ENCODE measurements at places on chromosomes 5 and 9.
A peak's percentile ranks its signal among the peaks of the same experiment; 100 is the strongest.

- DNase-seq, result no peak
These were observed 16.7 kb downstream of the ERAP1 start for GRCh38 chr5:96790961-96791504.

DNA sequence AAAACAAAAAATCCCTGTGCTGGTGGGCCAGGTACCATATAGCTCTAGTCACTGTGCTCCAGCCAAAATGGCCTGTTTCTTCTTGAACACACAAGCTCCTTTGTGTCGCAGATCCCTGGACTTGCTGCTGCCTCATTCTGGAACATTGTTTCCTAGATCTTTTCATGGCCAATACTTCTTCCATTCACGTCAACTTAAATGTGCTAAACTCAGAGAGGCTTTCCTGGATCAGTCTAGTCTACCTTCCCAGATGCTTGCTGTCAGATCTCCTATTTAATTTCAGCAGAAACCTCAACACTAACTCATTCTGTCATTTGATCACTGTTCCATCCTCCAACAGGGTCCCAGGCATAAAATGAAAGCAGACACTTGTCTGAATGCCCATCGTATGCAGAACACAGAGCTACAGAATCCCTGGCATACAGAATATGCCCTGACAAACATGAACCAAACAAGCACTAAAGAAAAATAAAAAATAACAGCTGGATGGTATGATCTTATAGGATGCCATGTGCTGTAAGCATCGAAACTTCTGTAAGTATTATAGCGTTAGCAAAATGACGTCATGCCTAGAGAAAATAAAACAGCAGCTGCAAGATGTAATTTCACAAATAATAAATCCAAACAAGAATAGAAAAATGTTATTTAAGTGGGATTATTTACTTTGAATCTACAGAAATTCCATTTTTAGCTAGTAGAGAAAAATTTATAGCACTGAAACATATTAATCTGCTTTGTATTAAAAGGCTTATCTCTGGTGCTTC is 403.7 kb upstream of the DAP start:
- DNase-seq, result no peak

GRCh38 chr9:136237486-136238341 is 7.9 kb downstream of the QSOX2 start:
- DNase-seq, result no peak

GRCh38 chr5:107341376-107342084 is 329.2 kb downstream of the EFNA5 start:
- DNase-seq, result no peak

DNA sequence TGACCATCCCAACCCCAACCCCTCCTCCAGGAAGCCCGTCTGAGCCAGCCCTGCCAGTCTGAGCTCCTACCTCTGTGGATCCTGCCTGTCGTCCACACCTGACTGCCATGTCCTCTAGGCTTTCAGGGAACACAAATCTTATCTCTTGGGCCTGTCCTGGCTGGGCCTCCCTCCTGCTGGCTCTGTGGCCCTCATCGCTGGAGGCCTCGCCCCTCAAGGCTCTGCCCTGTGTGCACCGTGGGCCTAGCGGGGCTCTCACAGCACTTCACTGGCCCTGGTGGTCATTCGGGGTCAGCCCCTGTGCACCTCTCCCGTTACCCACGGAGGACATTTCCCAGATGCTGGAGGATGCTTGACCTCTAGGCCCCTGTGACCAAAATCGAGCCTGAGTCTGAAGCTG is 133.3 kb downstream of the RXRA start:
- no peak for DNase-seq

- no peak for DNase-seq
These were observed 73.2 kb downstream of the PGM5 start for GRCh38 chr9:68429631-68430030.

- no peak for DNase-seq
These were observed 33.6 kb downstream of the PRRT1B start for GRCh38 chr9:131578731-131579504.

DNA sequence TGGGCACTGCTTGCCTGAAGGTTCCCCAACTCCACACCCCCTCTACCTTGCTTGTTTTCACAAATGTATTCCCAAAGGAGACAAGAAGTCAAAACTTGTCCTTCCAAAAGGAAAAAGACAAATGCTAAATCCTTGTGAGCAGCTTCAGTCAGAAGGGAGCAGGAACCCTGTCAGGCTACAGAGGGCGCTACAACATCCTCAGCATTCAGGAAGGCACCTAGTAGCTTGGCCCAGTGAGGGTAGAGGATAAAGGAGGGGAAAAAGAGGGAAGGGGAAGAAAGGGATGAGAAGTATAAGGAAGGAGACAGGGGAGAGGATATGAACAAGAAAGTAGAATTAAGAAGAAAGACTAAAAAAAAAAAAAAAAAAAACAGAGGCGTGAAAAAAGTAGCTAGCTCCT is 97.5 kb downstream of the MLLT3 start:
- no peak for DNase-seq

DNA sequence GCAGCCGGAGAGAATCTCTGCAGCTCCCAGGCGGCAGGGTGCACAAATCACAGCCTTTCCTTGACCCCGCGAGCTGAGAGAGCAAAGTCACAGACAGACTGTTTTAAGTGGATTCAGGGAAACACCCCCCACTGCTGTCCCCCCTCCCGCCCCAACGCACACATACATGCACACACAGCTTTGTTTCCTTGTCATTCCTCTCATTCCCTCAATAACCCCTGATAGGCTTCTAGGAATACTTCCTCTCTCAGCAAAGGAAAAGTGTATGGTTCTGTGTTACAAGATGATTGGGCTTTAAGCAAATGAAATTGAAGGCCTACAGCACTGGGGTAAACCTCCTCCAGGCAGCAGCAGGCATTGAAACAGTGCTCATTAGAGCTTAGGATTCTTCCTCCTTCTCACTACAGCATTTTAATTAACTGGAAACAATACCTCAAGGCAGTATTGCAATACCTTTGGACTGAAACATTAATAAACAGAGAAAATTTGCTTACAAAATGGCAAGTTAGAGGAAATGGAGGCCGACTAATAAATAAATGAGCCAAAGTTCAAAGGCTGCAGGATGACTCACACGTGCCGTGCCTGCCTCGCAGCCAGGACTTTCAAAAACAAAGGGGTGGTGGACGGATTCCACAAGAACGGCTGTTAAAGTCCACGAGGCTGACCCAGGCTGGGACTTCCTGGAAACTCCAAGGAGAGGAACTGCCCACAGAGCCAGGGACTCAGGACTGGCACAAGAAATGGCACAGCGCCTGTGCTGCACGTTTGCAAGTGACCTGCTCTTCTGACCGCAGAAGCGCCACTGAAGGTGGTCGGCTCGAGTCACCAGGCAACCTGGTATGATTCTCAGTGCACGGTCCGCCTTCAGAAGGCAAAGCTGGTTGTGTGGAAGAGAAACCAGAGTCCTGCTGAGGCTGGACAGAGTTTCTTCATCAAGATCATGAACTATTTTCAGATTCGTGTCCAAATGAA is 236.2 kb downstream of the SYK start:
- no peak for DNase-seq

DNA sequence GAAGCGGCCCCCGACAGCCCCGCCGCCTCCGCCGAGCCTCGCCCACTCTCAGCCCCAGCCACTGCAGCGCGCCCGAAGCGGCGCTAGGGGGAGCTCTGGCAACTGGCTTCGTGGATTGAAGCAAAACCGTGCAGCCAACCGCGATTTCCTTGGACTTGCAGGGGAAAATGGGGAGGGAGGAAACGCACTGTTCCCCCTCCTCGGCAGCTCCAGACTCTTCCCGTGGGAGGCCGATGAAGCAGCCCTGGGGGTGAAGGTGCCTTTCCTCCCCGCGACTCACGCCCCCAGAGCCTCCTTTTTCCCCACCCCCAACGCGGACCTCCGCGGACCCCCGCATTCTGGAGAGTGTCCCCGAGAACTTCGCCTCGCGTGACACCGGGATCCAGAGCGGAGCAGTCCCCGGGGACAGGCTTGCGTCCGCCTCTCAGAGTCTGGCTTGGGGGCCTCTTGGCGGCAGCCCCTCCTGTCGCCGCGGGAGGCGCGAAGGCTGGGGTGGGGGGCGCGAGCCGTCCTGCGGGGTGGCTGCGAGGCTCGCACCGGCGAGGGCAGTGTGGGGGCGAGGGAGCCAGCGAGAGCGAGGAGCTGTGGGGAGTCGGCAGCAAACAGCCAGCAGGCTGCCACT is 3.8 kb downstream of the IER5L start:
- DNase-seq, result peak; percentile 58

DNA sequence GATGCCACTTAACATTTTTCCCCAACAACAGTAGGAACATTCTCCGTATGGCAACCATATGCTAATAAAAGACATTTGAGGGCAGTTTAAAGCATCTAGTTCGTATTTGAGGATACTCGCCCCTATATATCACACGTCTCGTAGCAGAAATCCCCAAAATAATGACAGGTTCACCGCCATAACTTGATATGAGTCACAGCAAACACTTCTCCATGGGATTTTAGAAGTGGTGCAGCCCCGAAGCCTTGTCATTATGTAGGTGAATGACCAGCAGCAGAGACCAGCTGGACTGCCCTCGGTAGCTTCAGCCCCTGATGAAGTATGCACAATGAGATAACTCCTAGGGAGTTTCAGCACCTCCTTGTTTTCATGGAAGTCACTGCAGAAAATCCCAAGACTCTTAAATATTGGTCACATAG is 2.0 kb downstream of the CTNND2 start:
- no peak for DNase-seq

- DNase-seq, result no peak
These were observed 402.3 kb upstream of the CHD1 start for GRCh38 chr5:99331061-99331460.

DNA sequence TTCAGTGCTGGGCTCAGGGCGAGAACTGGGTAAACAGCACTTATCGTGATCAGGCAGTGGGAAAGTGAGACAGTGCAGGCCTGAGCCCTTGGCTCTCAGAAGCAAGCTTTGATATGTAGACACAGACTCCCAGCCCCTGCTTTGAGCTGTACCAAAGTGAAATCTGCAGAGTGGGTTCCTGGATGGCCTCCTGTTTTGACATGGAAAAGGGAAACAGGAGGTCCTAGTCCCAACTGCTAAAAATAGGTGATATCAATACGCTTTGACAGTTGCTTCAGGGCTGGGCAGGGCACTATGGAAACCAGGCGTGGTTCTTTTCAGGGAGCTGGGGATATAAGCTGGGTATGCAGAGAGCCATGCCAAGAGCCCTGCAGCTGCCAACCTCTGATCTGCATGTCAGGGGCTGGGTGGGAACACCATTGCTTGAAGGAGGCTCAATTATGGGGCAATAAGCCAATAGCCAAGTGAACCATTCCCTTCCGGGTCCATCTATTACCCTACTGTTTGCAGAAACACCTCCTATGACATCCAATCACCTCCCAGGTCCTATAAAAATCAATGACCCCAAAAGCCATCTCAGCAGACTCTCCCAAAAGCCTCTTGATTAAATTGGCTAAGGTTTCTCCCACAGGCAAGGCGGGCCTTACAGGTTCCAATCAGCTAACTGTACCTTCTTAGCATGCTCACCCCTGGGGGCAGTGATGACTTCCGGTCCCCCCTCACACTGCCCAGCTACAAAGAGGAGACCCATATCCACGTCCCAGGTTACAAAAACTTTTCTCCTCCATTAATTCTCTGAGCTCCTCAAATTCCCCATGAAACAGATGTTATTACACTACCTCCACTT is 45.8 kb downstream of the EPB41L4B start:
- DNase-seq, result no peak

- no peak for DNase-seq
These were observed 70.5 kb downstream of the ST8SIA4 start for GRCh38 chr5:100832252-100833230.

GRCh38 chr9:133869674-133870405 is 122.3 kb downstream of the VAV2 start:
- DNase-seq, result no peak

DNA sequence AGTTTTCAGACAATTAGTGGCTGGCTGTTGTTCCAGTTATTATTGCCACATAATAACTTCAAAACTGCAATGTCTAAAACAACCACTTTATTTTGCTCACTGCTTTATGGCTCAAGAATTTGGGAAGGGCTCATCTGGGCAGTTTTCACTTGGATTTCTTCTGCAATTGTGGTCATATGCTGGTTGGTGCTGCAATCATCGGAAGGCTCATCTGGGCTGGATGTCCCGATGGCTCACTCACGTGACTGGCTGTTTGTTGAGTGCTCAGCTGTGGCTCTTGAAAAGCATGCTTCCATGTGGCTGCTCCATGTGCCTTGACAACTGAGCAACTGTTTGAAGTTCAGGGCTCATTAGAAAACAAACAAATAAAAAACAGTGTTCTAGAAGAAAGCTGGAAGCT is 1032.5 kb downstream of the DTWD2 start:
- no peak for DNase-seq

DNA sequence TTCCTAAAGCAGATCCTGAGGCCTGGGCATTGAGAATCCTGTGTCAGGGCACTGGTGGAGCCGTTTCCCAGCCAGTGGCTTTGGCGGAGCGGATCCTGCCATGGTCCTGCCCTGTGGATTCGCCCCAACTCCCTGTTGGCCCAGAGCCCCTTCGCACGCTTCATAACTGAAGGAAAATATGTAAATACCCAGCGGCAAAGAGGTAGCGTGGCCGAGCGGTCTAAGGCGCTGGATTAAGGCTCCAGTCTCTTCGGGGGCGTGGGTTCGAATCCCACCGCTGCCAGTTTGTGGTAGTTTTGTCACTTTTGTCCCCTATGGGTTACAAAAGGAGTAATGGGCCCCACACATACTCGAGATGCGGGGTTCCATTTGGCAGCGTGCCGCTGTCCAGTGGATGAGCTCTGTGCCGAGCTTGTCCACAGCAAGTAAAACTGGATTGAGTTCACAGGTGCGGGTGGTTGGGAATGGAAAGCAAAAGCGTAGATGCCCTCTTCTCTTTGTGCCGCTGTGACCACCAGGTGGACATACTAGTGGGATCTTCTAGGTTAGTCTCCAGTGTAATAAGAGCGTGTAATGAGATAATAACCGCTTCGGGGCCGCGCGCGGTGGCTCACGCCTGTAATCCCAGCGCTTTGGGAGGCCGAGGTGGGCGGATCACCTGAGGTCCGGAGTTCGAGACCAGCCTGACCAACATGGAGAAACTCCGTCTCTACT is 17.3 kb downstream of the TRIM7 start:
- no peak for DNase-seq

GRCh38 chr5:33049298-33049697 is 338.2 kb downstream of the NPR3 start:
- no peak for DNase-seq

- no peak for DNase-seq
These were observed 56.7 kb upstream of the EQTN start for GRCh38 chr9:27353474-27354229.
